NCI-H2029 treated with DMSO at 0.1 percent for 48 hours (cell line): ENCODE measurements at places on chromosomes 1 and 21.

DNA sequence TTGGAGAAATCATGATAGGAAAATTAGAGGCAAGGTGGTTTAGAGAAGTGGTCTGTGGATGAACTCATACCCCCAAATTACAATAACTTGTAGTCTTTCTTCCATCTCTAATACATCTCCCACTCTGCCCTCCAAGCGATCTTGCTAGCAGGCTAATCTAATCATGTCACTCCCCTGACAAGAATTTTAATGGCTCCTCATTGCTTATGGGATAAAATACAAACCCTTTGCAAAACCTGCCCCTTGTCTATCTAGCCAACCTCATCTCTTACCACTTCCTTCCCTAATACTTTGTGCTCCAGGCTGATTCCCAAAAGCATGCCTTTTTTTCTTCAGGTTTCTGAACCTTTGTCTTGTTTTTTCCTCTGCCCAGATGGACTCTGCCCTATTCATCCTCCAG, 71.3 kb upstream of the LRRN2 start:
- no peak for DNase-seq

- DNase-seq = no peak
Observed at GRCh38 chr1:99003581-99004253, 944 bp downstream of the PLPPR5 start.

DNA sequence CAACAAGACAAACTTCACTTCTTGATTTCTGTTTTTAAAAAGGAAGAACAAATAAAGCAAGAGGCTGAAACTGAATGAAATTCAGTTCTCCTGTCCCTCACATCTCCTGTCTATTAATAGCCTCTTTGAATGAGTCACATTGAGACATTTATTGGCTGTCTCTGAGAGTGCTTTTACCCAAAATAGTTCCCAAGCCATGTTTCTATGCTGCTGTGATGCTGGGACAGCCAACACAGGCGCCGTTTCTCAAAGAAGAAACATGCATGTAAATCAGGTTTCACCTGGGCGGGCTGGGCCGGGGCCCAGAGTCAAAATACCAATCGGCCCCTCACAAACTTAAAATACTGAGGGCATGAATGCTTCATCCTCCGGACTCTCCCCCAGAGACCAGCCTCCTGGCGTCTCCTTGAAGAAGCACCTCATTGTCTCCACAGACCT, 105.2 kb downstream of the EDEM3 start:
- no peak for DNase-seq

GRCh38 chr1:55886856-55887712, 671.9 kb upstream of the USP24 start:
- DNase-seq = no peak

DNA sequence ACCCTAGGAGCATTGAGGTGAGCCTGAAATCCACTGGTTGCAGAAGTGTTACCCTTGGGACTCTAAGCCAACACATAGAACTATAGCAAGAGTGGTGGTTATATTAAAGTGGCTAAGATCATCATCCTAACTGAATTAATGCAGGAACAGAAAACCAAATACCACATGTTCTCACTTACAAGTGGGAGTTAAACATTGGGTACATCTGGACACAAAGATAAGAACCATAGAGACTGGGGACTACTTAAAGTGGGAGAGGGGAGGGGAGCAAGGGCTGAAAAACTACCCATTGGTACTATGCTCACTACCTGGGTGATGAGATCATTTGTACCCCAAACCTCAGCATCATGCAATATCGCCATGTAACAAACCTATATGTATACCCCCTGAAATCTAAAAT, 100.0 kb downstream of the SLC25A24 start:
- DNase-seq = no peak
